COLO829 (cell line): ENCODE measurements at places on chromosomes 7 and 10.

GRCh38 chr7:151662251-151662826 lies 142.6 kb upstream of the RHEB start:
- no peak for DNase-seq

DNA sequence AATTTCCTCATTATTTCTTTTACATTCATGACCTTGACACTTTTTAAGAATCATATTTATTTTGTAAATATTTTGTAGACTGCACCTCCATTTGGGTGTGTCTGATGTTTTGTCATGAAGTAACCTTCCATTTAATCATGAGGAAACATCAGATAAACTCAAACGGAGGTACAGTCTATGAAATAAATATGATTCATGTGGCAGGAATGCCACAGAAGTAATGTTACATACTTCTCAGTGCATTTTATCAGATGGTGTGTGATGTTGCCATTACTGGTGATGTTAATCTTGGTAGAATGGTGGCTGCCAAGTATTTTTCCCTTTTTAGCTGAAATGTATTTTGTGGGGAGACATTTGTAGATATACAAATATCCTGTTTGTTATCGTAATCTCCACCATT lies 64.9 kb downstream of the ZNF37A start:
- no peak for DNase-seq

DNA sequence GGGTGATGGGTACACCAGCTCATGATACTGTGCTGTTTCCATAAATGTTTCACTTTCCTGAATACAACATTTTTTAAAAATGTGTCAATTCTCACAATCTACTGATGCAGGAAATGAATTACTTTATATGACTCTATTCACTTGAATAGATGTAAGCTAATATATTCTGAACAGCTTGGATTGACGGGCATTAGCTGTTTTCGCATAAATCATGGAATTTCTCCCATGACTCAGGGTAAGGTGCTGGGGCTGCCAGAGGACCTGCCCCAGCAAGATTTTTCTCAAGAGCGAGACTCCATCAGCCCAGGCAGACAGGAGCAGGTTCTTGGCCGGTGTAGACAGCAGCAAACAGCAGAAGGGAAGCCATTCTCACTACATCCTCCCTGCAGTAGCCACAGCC lies 107.1 kb downstream of the PFKFB3 start:
- DNase-seq, result no peak

GRCh38 chr7:132759482-132760243 lies 183.4 kb upstream of the PLXNA4 start:
- no peak for DNase-seq

GRCh38 chr10:38007551-38007950 lies 2.9 kb upstream of the ZNF33A start:
- DNase-seq, result no peak

DNA sequence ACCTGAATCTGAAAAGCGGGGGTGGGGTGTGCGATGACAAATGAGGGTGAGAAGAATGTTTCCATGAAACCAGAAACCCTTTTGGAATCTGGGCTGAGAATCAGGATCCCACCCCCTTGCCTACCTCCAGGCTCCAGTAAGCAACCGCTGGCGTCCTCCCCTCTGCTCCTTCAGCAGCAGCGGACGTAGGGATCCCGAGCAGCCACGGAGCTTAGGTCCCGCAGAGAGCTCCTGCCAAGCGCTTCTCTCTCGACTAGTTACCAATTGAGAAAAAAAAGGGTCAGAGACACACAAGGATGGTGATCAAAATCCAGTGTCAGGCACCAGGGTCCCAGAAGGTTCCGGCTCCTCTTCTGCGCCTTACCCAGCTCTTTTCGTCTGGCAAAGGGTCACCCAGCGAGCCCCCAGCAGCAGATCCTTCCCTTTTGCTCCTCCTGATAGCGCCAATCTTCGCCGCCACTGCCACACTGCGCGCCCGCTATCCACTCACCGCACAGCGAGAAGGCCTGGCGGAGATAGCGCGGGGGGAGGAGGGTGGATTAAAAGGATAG lies 733.5 kb downstream of the ZWINT start:
- no peak for DNase-seq
